ENCODE measurements at places on chromosomes 3 and 15.

- no peak for DNase-seq
Measured at GRCh38 chr15:79640206-79640605, 208.1 kb downstream of the MINAR1 start.

- no peak for DNase-seq
Measured at GRCh38 chr3:170844377-170844776, 25.6 kb downstream of the RPL22L1 start.

GRCh38 chr3:63095-63765 is 133.3 kb upstream of the CHL1 start:
- no peak for DNase-seq

DNA sequence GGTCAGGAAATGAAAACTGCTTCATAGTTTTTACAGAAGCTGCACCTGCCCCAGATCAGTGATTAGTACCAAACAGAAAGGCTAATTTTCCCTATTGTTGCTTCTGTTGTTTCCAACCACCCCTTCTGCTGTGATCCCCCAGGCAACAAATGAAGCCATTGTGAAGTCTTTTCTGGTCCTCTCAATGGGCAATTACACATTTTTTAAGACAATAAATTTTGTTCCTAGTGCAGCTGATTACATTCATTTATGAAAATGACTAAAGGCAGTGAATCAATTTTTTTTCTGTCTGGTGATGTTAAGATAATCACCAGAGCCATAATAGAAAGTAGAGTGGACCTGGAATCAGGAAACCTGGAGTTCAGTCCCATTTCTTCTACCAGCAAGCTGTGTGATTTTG is 32.7 kb downstream of the GLDN start:
- no peak for DNase-seq

GRCh38 chr3:9209777-9210176 is 39.7 kb downstream of the SRGAP3 start:
- no peak for DNase-seq

DNA sequence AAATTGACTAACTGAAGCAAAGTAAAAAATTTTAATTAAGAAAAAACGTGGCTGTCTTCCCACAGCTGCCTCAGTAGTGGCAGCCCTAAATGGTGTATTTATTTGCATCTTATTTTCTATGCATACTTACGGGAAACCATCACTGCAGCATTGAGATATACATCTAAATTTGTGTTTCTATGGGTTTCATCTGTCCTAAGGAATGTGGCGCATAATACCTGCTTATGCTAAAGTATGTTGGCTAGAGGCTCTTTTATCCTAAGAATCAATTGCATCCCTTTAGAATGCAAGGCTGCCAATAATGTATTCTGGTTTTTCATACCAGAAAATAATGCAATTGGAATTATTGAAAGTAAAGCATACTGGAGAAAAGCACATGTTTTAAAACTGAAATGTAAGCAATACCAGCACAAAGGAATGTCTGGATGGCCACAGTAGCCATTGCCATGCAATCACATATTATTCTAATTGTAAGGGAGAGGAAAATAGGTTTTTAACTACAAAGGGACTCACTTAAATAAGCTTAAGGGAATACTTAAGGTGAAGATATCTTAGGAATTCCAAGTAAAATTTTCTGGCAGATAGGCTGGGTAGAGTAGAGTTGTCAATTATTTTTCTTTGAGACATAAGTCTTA is 834.5 kb upstream of the NECTIN3 start:
- no peak for DNase-seq

- no peak for DNase-seq
Measured at GRCh38 chr15:97545799-97546198, 414.7 kb upstream of the ARRDC4 start.

DNA sequence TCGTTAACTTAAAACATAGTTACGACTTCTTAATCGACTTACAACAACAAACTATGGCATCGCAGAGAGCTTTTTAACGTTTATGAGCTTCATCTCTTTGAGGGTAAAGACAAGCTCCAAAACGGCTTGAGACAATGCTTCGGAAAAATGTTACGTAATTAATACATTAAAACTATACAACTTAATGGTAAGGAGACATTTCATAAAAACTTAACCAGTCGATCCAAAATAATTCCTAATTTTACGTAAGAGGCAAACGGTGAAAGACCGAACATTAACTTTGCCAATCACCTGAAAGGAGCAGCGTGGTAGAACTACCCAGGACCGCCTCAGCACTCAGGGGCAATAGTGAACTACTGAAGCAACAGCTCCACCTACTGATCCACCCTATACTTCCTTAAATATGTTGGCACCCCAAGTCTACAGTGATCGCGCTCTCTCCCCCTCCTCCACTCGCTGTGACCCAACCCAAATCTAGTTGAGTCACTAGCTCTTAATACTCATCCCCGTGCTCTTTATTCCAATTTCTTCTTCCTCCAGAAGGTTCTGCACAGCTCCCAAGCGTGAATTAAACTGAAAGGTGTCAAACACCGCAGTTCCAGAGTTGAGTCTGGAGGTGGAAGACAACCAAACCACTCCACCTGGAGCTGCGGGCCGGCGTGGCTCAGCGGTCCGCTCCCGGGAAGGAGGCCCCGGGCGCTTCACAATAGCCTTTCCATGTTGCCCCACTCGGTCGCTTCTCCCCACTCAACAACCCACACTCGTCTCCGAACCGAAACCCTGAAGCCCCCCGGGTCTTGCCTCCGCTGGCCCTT is 901 bp downstream of the NAA50 start:
- peak; percentile 30 for DNase-seq

GRCh38 chr15:47405365-47406162 is 311.7 kb upstream of the SEMA6D start:
- no peak for DNase-seq

DNA sequence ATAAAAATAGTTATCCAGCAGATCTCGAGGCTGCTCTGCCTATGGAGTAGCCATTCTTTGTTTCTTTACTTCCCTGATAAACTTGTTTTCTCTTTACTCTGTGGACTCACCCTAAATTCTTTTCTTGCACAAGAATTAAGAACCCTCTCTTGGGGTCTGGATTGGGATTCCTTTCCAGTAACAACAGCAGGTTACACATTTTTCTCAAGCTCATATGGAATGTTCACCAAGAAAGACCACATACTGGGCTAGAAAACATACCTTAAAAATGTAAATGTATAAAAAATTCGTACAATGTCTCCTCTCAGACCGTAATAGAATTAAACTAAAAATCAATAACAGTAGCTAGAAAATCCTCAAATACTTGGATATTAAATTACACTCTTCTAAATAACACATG is 299.2 kb downstream of the CNTN3 start:
- no peak for DNase-seq

GRCh38 chr3:111723293-111724215 is 128.4 kb upstream of the ZBED2 start:
- no peak for DNase-seq

DNA sequence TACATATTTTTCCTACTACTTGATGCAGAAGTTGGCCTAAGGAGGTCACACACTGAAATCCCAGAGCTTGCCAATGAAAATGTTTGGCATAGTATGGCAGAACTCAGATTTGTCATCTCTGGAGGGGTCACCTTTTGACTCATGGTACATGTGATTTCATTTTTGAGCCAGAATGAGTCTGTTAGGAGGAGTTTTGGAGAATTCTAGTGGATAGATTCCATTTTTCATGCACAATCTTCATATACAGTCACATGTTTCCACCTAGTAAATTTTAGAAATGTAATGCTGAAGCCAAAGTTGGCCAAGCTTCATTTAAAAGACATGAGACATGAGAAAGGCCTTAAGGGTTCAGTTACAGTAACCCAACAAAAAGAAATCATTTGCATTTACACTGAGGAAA is 97.8 kb upstream of the IGSF10 start:
- no peak for DNase-seq

DNA sequence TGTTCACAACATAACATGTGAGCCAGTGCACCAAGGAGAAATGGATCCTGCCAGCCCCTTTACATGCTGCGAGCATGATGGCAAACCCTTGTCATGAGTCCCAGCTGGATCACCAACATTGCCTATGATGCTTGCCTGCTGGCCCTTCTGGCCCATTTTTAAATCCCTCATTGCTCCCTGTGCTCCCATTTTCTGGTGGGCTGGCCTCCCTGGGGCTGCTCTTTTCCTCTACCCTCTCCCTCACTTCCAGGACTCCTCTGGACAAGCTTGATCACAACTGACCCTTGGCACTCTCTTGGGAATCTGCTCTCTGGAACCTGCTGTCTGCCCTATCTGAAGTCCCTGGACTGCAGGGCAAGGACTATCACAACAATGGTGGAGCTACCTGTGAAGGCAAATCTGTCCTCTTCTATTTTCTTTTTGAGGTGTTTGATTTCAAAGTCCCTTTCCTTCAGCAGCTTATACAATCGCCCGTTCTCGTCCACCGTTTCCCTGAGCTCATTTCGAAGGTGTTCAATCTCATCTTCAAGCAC is 16.3 kb downstream of the CCDC13 start:
- no peak for DNase-seq

DNA sequence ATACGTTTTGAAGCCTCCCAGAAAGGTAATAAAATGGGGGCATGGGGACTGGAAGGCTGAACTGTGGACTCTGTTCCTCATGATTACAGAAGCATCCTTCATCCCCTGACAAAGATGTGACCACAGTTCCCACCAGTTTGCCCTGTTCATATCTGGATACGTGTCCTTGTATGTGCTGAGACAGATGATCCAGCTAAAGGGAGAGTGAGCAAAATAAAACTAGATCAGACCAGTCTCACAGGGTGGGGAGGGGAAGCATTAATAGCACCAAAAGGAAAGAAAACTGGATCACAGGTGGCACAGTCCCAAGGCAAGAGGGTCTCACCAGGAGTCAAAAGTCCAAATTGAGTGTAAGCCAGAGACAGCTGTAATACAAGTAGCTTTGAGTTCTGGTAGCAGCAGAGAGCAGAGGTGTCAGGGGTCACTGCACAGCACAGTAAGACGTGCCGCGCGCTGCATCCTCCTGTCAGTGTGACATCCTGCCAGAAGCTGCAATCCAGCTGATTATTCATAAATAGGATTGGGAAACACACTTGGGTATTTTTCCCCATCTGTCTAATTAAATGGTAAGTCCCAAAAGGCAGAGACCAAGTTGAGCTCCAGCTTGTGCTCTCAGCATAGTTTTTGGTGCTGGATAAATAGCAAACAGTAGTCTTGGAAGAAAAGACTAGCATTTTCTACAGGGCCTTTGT is 560.0 kb upstream of the CFAP20DC start:
- no peak for DNase-seq

DNA sequence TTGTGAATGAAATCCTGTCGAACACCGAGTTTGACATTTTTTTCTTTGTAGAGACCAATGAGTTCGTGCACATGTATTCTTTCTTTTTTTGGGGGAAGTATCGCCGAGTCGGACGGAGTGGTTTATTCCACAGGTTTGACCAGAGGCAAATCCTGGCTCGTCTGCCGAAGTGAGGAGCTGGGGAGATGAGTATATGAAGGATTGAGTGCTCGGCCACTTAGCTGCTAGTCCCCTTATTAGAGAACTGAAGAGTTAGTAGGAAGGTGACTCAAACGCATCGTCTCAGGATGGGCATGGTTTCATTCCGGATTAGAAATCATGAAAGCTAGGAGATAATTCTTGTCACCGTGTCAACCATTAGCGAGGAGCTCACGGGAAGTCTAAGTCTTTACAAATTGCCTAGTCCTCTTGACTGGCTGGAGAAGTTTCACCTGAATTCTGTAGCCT is 154.7 kb upstream of the GOLIM4 start:
- no peak for DNase-seq

DNA sequence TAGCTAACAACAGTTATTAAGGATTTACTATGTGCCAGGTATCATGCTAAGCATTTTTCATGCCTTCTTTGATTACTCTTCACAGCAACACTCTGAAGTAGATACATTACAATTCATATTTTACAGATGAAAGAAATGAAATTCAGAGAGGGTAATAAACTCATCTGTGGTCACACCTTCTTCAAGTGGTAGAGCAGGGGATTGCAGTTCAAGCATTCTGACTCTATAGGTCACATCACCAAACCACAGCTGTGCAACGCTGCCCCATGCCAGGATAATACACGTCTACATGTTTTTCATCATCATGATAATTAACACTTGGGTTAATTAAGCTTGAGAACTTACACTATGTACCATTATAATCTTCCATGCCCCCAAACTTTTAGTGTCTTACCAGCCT is 98.5 kb downstream of the LRRC3B start:
- DNase-seq: no peak

DNA sequence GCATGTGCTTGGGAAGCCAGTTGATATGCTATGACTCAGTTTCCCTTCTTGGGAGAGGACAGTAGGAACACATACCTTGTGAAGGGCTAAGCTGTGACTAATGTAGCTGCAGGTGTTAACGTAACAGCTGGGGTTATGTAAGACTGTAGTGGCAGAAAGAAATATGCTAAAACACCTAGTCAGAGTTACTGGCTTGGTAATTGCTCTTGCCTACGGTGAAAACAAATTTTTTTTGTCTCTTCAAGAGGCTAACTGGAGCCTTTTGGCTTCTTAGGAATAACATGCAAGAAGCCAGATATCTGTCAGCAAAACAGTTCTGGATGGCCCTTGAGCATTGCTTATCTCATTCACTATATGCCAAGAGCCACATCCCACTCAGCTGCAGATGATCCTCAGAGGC is 1.4 kb downstream of the MAPKBP1 start:
- no peak for DNase-seq

DNA sequence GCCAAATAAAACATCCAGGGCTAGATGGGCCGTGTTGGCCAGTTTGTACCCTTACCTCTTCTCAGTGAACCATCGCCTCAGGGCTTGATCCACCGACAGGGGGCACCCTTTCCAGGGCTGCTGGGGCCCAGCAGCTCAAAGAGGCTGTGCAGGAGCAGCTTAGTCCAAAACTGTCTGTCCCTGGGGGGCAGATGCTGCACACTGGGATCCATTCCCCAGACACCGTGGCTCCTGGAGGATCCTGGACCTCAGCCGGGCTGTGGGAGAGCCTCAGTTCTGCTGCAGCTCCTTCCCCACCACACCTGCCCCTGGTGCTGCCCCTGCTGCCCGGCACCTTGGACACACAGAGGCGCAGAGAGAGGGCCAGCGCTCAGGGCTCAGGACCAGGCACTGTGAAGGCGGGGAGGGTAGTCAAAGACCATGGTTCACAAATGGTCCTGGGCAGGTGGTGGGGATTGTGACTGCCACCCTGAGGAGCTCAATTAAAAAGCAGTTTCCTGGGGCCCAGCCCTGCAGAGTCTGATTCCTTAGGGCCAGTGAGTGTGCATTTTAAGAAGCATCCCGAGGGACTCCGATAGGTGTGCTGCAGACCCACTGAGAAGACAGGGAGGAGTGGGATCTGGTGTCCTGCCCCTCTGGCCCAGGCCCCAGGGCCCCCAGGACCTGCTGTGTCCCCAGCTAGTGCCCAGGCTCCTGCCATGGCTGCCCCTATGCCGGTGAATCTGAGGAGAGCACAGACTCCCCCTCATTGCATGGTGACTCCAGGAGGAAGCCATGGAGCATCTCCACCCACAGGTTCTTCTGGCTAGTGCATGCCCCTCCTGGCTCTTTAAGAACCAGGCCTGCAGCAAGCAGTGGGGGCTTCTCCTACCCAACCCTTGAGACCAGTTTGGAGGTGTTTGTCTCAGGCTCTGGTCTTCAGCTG is 86.5 kb upstream of the PRR20G start:
- DNase-seq: no peak

DNA sequence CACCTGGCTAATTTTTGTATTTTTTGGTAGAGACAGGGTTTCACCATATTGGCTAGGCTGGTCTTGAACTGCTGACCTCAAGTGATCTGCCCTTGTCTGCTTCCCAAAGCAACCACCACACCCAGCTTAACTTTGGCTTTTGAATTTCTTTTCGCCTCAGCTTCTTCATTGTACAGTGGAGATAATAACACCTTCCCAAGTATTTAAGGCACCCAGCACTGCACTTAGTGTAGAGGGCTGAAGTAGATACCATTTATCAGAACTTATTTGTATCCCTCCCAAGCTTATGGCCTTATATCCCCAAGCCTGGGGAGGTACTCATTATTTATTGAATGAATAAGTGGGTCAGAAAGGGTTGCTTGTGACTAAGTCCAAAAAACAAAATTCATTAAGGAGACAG is 2.3 kb downstream of the SQOR start:
- no peak for DNase-seq
